Activated CD4-positive, alpha-beta T cell treated with anti-CD3 and anti-CD28 coated beads for 24 hours (primary cell): ENCODE measurements at places on chromosomes 5 and 9.

DNA sequence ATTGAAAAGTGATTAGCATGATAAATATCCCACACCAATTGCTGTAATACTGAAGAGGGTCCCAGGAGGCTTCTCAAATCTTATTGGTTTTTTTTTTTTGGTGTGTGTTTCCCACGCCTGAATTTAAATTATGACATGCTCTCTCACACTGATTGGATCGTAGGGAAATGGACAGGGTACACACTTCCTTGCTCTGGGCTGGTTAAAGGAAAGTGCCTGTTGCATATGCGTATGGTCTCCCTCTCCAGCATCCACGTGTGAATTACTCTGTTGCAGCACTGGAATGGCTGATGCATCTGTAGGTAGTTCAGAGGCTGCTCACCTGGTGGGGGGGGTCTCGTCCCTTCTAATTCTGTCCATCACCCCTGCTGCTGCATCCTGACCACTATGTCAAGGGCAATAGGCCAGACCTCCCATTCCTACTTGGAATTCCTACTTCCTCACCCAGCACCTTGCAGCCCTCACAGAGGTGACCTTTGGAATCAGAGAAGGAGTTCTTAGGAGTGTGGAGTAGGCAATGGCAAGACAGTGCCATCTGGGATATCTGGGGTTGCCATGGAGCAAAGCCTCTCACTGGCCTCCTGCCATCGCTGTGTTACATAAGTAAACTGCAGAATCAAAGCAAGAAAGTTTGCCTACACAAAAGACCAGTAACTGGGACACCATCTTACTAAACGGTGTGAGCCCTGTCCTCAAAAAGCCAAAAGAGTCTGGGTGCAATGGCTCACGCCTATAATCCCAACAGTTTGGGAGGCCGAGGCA lies 71.4 kb upstream of the FBXW11 start:
- no peak for DNase-seq

GRCh38 chr5:146419696-146420095 lies 27.4 kb upstream of the TCERG1 start:
- DNase-seq = no peak

DNA sequence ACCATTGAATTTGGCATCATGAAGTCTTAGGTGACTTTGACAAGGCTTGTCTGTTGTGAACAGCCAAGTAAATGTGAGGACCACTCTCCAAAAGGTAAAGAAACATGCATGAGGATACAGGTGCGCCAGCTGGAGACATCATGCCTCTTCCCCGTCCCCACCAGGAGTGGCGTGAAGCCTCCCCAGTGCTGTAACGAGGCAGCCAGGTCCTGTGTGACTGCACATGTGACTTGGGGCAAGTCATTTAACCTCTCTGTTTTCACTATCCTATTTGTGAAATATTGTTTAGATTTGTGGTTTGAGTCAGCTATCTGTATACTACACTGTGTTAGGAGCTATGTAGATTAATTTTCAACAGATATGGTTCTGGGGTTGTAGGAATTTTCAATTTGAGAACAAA lies 65.0 kb downstream of the DOCK8 start:
- no peak for DNase-seq

- no peak for DNase-seq
Measured at GRCh38 chr5:14996997-14997396, 125.4 kb upstream of the ANKH start.

- DNase-seq = no peak
Measured at GRCh38 chr5:57221049-57221568, 47.2 kb downstream of the GPBP1 start.

DNA sequence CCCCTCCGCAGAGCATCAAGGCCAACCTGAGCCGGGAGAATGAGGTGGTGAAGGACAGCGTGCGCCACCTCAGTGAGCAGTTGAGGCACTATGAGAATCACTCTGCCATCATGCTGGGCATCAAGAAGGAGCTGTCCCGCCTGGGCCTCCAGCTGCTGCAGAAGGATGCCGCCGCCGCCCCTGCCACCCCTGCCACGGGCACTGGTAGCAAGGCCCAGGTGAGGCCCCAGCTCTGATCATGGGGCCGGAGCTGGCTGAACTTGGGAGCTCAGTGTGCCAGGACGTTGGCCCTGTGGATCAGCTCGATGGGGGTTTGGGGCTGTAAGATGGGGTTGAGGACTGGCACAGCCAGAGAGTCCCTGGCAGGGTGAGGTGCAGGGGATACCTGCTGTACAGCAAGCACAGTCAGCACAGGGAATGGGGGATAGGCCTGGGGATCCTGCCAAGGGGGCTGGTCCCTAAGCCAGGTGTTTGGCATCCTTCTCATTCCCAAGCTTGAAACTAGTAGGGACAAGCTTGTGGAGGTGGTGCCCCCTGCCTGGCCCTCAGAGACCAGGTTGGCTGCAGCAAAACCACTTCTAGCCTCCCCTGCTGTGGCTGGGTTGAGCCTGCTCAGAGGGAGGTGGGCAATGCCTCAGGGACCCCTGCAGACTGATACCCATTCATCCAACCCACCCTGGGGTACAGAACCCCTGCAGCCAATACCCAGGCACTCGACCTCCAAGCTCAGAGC lies 22.5 kb downstream of the OLFML2A start:
- DNase-seq = no peak

DNA sequence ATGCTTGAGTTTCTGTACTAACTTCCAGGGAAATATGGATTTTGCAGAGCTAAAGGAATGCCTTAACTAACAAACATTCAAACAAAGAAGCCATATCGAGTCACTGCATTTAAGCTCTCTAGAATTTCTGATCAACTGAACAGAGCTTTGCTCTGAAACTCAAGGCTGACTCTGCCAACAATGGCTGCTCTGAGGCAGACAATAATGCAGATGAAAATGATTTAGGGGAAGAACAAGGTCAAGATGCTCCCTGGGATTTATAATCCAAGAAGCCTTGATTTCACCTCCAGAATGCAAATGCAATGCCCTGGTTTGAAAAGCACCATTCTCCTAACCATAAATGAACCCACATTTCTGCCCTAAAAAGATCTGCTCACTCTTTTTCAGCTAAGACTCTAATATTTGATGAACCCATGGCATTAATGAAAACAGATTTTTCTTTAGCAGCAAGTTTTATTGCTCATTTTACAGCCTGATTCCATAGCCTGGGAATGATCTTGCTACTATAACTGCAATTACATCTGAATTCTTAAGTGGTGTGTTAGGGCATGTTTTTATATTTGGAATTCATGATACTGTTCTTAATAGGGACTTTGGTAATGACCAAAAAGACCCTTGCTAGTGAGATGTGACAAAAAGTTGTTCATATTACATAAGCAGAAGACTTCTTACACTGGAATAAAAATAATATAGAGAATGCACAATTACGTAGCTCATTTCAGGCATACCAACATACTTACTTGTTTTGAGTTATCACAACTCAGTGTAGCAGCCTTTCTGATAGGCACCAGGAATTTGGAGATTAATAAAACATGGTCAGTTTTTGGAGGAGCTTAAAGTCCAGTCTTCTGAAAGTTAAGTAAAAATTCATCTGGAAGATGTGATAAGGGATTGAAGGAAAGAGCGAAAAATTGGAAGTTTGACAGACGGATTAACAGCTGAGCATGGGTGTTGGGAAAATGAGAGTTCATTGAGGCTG lies 169.4 kb downstream of the TRPM3 start:
- no peak for DNase-seq

GRCh38 chr9:136093995-136094881 lies 851 bp downstream of the NACC2 start:
- DNase-seq = no peak

DNA sequence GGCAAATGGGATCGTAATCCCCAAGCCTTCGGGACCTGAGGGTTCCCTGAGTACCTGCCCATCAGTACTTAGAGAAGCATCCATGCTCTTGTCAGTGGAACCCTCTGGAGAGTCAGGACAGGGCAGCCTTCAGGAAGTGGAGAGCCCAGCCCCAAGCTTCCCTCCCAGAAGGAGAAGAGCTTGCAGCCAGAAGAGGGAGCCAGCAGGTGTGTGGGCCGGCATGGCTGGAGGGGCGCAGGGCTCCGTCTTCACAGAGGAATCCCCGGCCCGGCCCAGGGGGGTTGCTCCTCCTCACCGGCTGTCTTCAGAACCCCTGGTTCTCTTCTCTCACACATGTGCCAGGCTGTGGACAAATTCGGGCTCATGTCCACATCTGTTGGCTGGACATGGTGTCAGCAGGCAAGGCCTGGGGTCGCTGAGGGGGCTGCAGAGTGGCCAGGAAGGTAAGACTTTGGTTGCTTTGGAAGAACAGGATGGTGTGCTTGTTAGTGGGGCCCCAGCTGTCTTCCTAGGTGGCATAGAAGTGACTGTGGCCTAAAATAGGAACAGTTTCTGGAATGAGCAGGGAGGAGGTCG lies 58.9 kb upstream of the RXRA start:
- DNase-seq = no peak

DNA sequence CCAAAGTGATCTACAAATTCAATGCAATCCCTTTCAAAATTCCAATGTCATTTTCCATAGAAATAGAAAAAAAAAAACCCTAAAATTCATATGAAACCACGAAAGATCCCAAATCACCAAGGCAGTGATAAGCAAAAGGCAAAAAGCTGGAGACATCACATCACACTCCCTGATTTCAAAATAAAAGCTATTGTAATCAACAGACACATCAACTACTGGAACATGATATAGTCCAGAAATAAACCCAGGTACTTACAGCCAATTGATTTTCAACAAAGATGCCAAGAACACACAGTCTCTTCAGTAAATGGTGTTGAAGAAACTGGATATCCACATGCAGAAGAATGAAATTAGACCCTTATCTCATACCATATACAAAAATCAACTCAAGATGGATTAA lies 224.0 kb downstream of the WDR70 start:
- DNase-seq = no peak

DNA sequence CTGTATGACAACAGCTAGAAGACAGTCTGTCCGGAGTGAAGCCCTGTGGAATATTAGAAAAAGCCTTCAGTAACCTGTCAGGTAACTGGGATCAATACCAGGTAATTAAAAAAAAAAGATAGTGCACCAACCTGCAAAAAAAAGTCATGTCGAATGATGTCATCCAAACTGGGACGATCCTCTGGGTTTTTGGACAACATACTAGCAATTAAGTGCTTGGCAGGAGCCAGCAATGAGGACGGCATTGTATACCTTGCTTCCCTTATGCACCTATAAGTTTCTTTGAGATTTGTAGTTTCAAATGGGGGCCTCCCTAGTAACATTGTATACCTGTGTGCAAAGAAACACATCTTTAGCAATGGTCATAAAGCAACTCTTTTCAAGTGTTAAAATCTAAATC lies 2.8 kb downstream of the PLK2 start:
- no peak for DNase-seq

DNA sequence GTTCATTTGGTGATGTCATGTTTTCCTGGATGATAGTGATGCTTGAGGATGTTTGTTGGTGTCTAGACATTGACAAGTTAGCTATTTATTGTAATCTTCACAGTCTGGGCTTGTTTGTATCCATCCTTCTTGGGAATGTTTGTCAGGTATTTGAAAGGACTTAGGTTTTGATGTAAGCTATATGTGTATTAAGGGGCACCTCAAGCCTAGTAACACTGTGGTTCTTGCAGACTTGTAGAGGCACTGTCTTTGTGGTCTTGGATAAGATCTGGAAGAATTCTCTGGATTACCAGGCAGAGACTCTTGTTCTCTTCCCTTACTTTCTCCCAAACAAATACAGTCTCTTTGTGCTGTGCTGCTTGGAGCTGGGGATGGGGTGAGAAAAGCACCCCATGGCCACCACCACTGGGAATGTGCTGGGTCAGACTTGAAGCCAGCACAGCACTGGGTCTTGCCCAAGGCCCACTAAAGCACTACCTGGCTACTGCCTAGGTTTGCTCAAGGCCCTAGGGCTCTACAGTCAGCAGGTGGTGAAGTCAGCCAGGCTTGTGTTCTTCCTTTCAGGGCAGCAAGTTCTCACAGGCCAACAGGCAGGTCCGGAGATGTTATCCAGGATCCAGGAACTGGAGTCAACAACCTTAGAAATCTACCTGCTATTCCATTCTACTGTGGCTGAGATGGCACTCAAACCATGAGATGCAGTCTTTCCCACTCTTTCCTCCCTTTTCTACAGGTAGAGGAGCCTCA lies 49.3 kb upstream of the GNA14 start:
- DNase-seq = no peak

DNA sequence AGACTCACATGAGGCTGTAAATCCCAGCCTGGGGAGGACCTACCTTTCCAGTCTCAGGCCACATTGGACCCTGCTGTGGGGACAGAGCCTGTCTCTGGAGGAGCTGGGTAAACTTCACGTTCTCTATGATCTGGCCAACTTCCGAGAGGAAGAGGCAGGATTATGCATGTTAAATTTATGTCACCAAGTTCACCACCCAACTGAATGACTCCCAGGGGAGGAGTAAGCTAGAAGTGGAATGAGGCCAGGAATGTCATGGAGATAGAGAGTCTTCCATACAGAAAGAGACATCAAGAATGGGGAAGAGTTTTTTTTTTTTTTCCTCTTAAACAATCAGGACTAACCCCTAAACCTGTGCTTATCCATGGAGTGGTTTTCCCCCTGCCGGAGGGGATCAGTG lies 90.3 kb upstream of the PALM2AKAP2 start:
- DNase-seq = no peak

DNA sequence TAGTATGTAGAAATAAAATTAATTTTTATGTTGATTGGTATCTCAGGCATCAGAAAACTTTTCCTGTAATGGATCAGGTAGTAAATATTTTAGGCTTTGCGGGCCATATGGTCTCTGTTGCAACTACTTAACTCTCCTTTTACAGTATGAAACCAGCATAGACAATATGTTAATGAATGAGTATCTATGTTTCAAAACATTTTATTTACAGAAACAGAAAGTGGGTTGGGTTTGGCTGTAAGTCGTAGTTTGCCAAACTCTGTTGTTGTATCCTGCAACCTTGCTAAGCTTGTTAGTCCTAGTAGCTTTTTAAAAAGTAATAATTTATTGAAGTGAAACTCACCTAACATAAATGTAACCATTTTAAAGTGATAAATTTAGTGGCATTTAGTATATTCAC lies 132.1 kb downstream of the NR3C1 start:
- no peak for DNase-seq

- DNase-seq = no peak
Measured at GRCh38 chr5:134177369-134178095, 782 bp upstream of the SKP1 start.

DNA sequence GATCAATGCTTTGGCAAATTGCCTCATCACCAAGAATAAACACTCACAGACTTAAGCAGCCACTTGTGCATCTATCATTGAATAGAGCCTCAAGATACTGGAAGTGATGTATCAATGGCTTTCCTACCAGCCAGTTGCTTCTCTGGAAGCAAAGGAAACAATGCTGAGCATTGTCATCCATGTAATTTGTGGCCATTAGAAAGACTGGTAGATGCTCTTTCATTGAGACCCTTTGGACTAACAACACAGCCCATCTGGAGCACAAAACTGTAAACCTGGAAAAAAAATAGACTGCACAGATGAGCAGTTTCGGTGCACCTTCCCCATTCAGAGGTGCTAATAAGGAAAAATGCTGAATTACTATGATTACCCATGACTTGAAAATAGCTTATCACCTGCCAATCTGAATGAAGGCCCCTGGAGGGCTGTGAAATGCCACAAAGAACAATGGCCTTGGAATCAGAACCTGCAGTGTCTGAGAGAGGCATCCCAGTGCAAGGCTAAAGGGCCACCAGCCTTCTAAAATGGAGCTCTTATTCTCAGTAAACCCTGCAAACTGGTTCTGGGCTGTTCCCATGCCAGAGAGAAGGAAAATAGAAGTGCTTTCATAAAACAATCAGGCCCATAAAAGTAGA lies 127.5 kb downstream of the RFK start:
- no peak for DNase-seq

- DNase-seq = no peak
Measured at GRCh38 chr5:8258801-8259200, 389.9 kb downstream of the MTRR start.

GRCh38 chr9:7402334-7403027 lies 397.1 kb downstream of the DMAC1 start:
- no peak for DNase-seq

- DNase-seq = no peak
Measured at GRCh38 chr5:135600152-135600570, 21.4 kb upstream of the CXCL14 start.
